ENCODE measurements at places on chromosomes 4 and X.

DNA sequence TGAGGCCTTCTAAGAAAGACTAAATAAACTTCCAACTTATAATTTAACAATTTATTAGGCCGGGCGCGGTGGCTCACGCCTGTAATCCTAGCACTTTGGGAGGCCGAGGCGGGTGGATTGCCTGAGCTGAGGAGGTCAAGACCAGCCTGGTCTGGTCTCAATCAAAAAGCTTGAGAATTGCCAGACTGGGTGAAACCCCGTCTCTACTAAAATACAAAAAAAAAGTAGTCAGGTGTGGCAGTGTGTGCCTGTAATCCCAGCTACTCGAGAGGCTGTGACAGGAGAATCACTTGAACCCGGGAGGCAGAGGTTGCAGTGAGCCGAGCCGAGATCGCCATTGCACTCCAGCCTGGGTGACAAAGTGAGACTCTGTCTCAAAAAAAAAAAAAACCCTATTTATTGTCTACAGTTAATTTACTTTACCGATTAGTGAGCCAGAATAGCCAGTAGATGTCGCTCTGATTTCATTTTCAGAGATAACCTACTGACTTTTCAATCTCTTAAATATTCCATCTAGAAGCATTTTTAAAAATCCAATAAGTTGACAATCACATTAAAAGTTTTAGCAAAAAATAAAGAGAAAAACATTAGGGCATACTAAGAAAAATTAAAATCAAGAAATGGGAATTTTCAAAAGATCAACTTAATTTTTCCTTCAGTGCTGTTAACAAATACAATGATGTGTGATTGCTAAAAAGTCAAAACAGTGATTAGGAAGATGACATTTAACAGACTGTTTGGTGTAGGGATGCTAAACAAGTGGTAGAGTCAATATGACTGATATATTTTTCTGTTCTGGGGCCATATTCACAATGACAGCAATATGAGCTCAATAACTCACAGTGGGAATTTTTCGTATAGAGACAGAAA is 4.3 kb upstream of the SHROOM3 start:
- no peak for DNase-seq

DNA sequence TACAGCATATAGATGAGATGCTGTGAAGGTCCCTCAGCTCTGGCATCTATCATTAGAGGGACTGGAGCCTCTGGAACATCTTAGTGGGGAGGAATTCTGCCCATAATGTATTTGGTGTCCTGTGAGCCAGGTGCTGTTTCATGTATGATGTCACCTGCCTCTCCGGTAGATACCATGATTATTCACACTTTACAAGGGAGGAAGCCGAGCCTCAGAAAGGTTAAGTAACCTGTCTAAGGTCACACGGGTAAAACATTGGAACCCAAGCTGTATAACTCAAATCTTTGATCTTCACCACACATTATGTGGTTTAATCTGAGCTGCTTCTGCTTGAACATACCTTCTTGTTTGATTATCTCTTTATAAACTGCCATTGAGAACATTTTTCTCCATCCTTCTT is 442.8 kb downstream of the BCOR start:
- DNase-seq: no peak

- DNase-seq: no peak
These were observed 51.3 kb downstream of the RTL9 start for GRCh38 chrX:110409925-110410324.

DNA sequence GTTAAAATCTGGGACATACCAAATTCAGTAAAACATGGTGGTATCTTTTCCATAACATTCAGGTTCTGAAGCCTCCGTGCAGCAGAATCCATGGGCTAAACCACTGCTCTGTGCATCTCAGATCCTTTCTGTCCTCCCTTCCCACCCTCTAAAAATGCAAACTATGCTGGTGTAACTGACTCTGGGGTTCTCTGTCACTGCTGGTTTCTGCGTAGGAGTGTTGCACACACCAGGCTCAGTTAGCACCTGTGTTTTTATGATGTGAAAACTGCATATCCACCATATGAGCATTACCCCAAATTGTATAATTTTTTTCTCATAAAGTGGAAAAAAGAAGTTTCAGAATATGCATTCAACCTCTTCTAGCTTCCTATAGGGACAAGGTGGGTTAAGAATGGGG is 22.4 kb upstream of the IL21 start:
- no peak for DNase-seq

- no peak for DNase-seq
These were observed 6.5 kb downstream of the C4orf50 start for GRCh38 chr4:6011686-6012085.
